Activated T-helper 2 cell treated with anti-CD3 and anti-CD28 coated beads, Interferon-gamma antibody, Interleukin-2, Interleukin-4, amounts not matched to agents 10 μg/mL and 5 μg/mL and 100 μg/mL, durations not matched to agents 14 hours and 24 hours and 36 hours (primary cell): ENCODE measurements at places on chromosomes 5 and 9. TPM values are rescaled to one million over a fixed set of nuclear protein-coding genes. Genes with fewer than 3 reads are reported as not detected.

SHOC1 gene
- total RNA-seq: not detected in 2 replicates

IFNA2 gene
- not detected in 2 replicates for total RNA-seq

C8G gene
- 0.76 and 0.89 TPM in 2 replicates for total RNA-seq

ACTBL2 gene
- total RNA-seq: not detected in 2 replicates

- no peak for DNase-seq
These were observed 30.0 kb downstream of the ZNF366 start for GRCh38 chr5:72477176-72477575.

DNA sequence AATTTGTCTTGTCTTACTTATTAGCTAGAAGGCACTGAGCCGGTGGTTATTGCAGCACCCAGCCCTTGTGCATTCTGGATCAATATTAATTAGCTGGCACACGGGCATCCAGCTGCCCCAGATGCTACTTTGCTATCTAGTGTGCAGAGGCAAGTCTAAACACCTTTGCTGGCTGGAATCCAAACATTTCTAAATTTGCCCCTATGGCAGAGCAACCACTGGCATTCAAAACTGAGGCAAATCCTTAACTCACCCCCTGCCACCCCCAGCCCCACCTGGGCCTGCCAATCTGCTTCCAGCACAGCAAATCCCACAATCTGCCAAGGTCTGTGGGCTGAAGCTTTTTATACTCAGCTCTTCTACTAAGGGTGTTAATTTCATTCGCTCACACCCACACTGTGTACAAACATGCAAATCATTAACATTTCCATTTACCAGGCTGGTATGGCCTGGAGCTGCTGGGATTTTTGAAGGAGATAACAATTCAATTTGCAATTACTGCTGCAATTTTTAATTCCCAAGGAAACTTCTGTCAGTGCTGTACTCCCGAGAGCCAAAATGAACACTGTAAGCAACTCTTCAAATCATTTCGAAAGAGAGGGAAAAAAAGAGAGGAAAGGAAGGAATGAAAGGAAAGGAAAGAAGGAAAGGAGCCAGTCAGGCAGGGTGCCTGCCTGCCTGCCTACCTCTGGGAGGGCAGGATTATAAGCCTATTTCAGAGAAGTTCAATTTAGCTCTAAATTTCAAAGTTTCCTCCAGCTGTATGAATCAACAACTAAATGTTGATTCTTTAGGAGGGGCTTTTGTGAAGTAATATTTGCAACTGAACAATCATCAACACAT lies 35.5 kb downstream of the RAPGEF1 start:
- no peak for DNase-seq

DNA sequence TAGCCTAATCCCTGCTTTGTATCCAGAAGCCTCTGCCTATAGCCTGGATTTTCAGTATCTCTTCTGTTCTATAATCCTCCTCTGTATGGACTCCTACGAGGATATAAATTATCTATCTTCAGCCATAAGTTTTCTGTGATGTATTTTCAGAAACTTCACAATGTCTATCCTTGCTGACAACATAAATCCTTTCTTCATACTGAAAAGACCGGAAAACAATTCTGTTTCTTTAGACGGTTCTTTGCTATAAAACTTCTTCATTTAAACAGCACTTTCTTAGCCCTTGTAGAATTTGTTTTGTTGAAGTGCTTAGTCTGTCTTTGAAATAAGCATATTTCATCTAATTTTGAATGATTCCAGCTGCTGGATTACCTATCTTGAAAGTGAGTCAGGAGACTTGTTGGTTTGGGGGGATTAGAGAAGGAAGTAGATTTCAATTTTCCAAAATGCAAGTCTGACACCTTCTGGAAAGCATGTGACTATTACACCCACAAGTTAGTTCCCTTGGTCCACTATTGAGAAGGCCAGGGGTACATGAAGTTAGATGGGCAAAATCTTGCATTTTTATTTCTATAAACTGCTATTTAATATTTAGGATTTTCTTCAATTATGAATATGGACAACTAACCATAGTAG lies 96.3 kb upstream of the RANBP3L start:
- no peak for DNase-seq
